ENCODE measurements at places on chromosomes 12 and 14.

DNA sequence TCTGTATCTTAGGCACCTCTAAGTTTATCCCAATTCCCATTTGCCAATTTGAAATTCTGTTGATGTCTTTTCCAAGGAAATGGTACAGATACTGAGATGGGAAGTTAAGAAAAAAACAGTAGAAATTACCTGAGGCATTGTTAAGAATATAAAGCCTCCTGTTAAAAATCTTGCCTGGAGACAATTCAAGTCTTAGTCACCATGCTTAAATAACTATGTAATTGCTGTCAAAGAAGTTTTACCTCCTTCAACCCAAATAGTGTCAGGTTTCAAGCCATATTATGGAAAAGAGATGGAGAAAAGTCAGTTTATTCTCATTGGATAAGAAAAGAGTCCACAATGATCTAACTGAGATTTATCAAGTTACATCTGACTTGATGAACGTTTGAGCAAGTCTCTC lies 974.7 kb downstream of the GALC start:
- DNase-seq, result no peak

GRCh38 chr12:108633534-108634248 lies at the start of gene SELPLG:
Gene SELPLG (minus strand): TSS chr12:108633894. CDS start chr12:108624307, 9,587 bp downstream.
- DNase-seq, result peak; percentile 97

- DNase-seq, result no peak
These were observed 91.7 kb downstream of the TMX1 start for GRCh38 chr14:51331486-51332367.

- DNase-seq, result no peak
These were observed 47.9 kb upstream of the SOCS2 start for GRCh38 chr12:93524386-93525133.

- no peak for DNase-seq
These were observed 834.7 kb downstream of the GALC start for GRCh38 chr14:87158283-87158682.

DNA sequence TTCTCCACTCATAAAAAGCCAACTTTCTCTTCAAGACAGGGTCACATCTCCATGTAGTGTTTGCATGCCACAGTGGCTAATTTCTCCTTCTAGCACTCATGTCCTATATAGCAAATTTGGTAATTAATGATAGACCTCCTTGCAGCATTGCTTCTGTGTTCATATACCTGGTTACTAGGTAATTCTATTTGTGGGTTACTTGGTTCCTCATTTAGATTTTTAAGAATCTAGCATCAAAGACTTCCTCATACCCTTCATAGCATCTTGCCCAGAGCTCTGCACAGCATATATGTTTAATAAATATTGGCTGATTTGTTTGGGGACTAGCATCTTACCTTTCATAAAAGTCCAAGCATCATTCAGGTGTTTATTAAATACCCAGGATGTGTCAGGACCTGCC lies 152.1 kb downstream of the DUSP6 start:
- DNase-seq, result no peak

DNA sequence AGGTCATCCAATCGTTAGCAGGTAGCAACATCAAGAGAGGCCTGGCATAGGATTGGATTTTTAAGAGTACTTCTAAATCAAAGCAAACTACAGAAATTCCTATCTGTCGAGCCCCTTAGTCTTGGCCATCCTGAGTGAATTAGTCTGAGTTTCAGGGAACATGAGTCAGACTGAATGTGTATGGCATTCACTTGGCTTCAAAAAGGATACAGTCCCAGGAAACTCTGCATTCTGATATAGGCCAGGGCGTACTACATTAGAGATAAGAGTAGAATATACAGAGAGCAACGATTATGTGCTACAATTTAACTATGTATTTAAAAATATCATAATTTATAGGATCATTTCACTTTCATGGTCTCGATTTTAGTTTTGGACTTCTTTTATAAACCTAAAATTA lies 242.2 kb downstream of the SOX5 start:
- DNase-seq, result no peak

- DNase-seq, result peak; percentile 48
These were observed at the start of gene CHST11 for GRCh38 chr12:104456417-104456949. Gene CHST11 (plus strand): TSS chr12:104456948.

DNA sequence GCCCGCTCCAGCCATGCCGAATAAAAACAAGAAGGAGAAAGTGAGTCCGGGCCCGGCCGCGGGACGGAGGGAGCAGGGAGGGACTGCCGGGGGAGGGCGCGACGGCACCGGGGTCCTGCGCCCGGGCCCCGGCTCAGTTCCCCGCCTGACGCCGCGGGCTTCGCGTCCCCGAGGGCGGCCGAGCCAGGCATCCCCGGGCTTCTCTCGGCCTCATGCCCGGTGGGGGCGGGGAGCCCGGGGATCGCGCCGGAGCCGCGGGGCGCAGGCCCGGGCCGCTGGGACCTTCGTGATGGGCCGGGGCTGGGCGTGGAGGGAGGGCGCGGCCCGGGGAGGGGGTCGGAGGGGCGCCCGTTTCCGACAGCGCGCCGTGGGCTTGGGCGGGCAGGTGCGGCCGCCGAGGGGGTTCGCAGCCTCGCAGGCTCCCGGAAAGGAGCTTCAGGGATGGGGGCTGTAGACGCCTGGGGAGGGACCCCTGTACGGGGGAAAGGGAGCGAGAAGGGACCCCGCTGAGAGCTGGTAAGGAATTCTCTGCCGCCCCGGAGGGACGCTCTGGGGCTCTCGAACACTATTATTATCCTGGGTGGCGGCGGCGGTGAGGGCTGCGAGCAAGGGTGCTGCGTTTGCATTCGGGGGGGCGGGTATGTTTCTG lies 496 bp downstream of the PPP2R5C start:
- no peak for DNase-seq

- no peak for DNase-seq
These were observed 68.8 kb upstream of the SFSWAP start for GRCh38 chr12:131642101-131642540.

GRCh38 chr12:13187399-13187798 lies 9.1 kb upstream of the EMP1 start:
- DNase-seq, result no peak

GRCh38 chr14:105143451-105144025 lies 25.0 kb downstream of the JAG2 start:
- DNase-seq, result no peak

DNA sequence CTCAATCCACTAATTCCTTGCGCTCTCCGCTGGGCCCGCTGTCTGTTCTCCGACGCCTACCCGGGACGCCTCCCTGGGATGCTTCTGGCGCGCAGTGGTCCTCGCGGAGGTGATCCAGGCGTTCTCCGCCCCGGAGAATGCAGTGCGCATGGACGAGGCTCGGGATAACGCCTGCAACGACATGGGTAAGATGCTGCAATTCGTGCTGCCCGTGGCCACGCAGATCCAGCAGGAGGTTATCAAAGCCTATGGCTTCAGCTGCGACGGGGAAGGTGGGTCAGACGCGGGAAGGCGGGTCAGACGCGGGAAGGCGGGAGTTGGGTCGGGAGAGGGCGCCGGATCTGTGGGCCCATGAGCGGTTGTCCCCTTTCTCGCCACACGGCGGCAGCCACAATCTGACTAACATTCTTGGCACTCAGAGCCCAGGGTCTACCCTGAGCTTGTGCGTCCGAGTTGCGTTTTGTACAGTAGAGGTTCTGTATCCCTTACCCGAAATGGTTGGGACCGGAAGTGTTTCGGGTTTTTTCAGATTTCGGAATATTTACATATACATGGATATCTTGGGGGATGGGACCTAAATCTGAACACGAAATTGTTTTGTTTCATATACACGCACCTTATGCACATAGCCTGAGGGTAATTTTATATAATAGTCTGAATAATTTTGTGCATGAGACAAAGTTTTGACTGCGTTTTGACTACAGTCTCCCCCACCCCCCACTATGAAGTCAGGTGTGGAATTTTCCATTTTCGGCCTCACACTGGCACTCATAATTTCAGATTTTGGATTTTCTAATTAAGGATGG lies 762 bp downstream of the C12orf57 start:
- DNase-seq, result peak; percentile 94

- peak; percentile 78 for DNase-seq
These were observed 31.8 kb upstream of the PLEKHG6 start for GRCh38 chr12:6278439-6279255.

DNA sequence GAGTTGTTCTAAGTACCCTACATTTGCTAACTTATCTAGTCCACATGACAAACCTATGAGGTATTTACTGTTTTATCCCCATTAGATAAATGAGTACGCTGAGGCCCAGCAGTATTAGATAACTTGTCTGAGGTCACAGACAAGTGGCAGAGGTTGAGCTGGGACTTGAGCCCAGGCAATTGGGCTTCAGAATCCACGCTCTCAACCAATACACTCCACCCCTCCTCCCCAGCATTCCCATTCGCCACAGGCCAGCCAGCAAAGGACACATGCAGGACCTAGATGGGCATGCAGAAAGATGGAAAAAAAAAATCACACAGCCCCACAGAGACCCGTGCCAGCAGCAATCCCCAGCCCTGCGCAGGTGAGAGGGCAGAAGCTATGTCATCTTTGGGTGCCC lies 12.4 kb downstream of the HDAC7 start:
- DNase-seq, result no peak

- DNase-seq, result no peak
These were observed at the start of gene ADCY6 for GRCh38 chr12:48788854-48789775. Gene ADCY6 (minus strand): TSS chr12:48789089. CDS start chr12:48783434, 5,655 bp downstream.

DNA sequence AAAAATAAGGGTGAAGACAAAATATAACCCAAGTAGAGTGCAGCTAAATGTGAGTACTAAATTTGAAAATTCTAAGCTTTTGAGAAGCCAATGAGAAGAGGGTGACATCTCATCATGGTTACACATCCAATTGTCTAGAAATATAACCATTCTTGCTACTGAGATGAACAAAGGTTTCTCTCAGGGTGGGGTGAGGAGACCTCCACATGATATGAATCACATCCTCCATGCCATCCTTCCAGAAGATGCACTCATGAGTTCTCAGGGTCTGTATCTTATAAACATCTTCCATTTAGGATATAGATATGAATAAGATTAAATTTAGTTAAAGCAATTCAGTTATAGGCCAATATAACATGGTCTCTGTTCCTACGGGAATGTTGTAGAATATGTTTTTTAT lies 38.9 kb upstream of the E2F7 start:
- DNase-seq, result no peak

DNA sequence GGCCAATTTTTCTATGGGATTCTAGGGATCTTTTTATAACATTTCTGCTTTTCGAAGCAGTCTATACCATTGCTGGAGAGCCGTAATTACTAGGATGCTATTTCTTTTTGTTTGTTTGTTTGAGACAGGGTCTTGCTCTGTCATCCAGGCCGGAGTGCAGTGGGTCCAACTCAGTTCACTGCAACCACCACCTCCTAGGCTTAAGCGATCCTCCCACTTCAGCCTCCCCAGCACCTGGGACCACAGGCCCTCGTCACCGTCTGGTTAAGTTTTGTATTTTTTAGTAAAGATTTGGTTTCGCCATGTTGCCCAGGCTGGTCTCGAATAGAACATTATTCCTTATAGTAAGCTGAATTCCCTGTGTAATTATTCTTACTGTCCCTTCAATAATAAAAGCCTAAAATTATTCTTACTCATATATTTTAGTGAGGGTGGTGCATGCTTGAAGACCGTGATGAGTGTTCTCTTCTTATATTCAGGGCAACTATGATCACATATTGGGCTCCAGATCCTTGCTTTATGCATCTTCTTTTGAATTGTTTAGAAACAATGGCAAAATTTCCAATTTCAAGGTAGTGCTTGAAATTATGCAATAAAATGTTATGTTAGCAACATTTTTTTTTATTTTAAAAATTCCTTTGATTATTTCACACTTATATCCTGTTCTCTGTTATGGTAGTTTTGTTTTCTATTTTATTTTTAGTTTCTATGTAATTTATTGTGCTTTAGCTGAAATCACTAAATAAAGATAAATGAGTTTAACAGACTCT lies 66.2 kb downstream of the CRADD start:
- DNase-seq, result no peak

Measured in T-helper 2 cell (primary cell).